ENCODE measurements at places on chromosomes 1 and 21.

DNA sequence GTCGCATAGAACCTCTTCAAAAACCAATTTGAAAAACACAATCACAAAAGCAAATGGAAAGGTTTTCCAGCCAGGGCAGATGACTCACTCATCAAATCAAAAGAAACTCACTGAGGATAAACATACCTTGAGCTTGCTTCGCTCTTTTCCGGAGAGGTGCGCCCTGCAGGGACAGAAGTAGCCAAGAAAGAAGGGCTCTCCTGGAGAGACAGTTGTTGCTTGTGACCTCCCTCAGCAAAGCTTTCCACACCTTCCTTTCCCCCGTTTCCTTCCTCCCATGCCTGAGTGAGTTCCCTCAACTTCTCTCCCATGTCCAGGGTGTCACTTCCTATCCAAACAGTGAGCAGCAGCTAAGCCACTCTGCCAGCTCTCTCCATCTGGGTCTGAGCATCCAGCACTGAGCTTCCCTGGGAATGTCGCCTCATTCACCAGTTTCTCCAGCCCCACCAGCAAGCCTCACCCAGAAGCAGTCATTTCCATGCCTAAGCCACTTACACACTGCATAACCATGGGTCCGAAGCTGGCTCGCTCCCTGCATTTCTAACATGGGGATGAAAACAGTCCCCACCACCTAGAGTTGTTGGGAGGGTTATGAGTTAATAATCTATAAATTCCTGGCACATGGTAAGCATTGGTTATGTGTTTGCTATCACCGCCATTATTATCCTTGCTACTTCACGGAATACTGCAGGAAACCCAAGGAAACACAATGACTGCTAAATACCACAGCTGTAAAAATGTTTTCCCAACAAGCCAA lies 75.0 kb downstream of the PTPN14 start:
- DNase-seq: no peak

DNA sequence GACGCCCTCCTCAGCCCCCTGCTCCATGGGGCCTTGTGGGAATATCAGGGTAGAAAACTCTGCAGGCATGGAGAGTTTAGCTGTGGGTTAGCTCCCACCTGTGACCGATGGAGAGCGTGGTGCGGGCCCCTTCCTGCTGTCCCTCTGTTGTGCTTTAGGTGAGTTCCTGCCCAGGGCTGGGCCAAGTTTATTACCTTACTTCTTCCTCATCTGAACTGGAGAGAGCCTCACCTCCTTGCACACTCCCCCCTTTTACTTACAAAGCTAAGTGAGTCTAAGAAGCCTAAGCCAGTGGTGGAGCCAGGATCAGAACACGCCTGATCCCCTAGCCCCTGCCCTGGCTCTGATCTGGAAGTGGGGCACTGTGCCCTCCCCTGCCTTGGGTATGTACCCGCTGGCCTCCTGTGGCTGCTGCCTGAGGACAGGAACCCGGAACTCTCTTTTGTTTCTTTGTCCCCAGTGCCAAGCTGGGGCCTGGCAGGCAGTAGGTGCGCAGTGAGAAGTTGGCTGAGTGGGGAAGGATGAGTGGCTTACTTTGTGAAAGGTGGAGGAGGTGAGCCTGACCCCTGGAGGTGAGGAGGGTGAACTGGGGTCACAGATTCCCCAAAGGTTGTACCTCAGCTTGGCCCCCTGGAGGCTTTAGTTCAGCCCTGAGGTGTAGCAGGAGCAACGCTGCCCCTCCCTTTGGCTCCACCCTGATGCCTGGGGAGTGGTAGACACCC lies 32.9 kb downstream of the ARHGEF10L start:
- DNase-seq: no peak

GRCh38 chr1:42935313-42935895 lies 23.3 kb downstream of the SLC2A1 start:
- DNase-seq: no peak

GRCh38 chr1:194568610-194569009 lies 1382.2 kb upstream of the B3GALT2 start:
- no peak for DNase-seq

- DNase-seq: no peak
Observed at GRCh38 chr1:54200519-54200997, 591 bp downstream of the MRPL37 start.

DNA sequence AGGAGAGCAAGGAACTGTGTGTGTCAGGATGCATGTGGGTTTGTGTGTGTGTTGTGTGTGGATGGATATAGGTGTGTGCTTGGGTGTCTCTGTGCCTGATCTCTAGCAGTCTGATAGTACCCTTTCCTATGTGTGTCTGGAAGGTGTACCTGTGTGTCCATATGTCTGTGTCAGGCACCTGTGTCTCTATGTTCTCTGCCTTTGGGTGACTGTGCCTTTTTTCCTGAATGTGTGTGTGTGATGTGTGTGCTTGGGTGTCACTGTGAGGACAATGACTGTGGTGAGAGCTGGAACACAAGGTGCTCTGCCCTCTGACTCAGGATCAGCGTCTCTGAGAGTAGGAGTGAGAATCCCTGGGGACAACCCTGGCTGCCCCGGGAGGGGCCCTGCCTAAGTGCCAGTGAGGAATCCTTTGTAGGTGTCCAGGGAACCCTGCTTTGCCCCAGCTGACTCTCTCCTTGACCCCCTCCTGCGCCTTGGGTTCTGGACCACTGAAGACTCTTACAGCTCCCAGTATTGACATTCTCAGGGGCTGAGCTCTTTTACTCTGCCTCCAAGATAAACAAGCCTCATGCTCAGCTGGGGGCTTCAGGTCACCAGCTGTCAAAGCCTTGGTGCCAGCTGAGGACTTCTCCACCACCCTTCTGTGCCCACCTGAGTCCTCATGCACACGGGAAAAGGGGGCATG lies 735 bp upstream of the EFNA3 start:
- no peak for DNase-seq

- DNase-seq: no peak
Observed at GRCh38 chr1:200923601-200924000, 28.9 kb downstream of the INAVA start.

DNA sequence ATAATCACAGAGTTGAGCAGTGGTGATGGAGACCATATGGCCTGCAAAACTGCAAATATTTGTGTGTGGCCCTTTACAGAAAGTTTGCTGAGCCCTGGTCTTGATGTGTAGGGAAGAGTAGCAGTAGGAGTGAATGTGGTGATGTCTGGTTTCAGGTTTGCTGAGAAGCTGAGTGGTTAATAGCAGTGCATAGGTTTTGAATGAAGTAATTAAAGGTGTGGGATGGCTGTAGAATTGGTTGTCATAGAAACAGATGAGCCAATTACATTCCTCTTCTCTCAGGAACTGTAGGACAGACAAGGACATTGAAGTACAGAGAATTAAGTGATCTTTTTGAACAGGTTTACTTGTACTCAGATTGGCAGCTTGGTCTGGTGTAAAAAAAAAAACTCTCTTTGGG lies 37.4 kb downstream of the PRDM2 start:
- peak; percentile 24 for DNase-seq

DNA sequence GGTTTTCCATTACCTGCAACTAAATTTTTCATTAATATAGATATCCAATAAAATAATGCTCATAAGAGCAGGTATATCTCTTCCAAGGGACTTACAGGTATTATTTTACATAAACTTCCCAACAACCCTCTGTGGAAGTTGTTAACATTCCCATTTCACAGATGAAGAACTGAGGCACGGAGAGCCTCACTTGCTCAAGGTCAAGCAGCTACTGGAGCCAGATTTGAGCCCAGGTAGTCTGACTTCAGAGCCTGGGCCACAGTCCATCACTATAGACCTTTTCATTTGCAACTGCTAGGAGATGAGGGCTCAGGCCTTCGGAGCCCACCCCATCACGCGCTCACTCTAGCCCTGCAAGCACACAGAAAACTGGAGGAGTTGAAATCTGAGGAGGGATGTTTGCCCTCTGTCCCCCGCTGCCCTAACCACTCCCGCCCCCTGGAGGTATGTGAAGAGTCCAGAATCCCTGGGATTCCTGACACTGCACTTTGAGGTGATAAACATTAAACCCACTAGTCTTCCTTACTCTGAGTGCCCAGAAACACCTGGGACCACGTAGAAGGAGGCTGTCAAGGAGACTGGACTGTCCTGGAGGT lies 11.7 kb upstream of the ALPL start:
- DNase-seq: no peak

- DNase-seq: no peak
Observed at GRCh38 chr1:13517193-13517812, 3.5 kb upstream of the LRRC38 start.

DNA sequence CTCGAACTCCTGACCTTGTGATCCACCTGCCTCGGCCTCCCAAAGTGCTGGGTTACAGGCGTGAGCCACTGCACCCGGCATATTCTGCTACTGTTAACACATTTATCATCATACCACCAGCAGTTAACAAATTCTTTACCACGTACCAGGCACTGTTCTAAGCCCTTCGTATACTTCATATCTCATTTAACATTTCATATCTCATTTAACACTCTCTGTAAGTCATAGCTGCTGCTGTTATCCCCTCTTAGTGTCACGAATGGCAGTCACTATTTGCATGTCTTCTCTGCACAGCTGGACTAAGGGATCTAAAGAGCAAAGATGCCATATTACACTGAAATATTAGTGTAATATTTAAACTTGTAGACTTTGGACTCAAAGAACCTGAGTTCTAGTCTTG lies 462.5 kb upstream of the DAB1 start:
- DNase-seq: no peak

GRCh38 chr1:33433509-33434362 lies 2.8 kb upstream of the PHC2 start:
- no peak for DNase-seq

DNA sequence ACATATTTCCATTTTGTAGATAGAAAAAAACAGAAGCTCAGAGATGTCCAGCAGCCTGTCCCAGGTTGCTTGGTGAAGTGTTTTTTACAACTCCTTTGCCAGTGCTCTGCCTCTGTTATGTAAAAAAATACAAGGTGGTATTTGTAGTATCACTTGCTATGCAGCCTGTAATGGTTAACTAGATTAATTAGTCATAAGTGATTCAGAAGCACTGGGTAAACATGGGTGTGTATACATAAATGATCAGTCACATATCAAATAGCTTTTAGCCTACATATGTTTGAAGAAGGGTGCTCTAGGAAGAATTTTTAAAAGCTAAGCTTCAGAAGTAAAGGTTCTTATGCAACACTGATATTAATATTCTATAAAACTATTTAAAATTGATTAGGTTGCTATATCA lies 70.0 kb upstream of the MAGI3 start:
- peak; percentile 33 for DNase-seq

DNA sequence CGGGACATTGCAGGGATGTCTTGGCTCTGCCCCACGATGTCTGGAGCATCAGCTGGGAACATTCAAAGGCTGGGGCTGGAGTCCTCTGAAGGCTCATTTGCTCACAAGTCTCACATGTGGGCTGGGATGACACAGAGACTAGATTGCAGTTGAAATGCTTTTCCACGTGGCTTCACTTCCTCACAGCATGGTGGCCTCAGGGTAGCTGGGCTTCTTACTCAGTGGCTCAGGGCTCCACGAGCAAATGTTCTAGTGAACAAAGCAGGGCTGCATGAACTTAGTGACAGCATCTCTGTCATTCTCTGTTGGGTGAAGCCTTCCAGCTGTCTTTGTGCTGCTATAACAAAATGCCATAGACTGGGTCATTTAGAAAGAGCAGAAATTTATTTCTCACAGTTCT lies 247.0 kb upstream of the POU3F1 start:
- DNase-seq: no peak

GRCh38 chr1:31705080-31705866 lies 1.5 kb upstream of the COL16A1 start:
- peak; percentile 16 for DNase-seq

DNA sequence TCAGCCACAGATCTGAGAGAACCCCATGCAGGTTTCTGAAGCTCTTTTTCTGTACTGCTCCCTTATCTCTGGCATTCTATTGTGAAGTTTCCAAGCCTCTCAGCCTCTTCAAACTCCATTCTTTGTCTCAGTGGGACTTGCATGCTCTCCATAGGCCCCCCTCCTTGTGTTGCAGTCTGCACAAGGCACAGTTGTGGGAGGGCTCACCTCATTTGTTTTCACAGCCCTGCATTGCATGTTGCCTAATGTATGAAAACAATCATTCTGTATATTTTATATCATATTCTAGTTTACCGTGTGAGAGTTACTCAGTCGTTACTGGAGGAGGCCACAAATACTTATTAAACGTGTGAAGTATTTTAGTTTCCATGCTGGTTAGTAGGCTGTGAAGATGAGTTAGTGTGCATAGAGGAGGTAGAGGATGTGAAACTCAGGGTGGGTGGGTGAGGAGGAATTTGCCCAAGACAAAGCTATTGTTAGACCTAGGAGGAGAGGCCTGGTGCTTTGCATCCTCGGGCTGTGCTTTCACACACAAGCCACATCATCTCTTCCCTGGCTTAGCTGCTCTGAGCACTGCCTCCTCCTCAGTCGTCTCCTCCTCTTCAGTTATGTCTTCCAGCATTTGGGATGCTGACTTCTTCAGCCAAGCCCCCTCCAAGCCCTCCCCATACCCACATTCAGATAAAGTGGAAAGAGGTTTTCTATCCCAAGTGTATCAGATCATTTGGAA lies 7.8 kb upstream of the CHI3L2 start:
- no peak for DNase-seq

DNA sequence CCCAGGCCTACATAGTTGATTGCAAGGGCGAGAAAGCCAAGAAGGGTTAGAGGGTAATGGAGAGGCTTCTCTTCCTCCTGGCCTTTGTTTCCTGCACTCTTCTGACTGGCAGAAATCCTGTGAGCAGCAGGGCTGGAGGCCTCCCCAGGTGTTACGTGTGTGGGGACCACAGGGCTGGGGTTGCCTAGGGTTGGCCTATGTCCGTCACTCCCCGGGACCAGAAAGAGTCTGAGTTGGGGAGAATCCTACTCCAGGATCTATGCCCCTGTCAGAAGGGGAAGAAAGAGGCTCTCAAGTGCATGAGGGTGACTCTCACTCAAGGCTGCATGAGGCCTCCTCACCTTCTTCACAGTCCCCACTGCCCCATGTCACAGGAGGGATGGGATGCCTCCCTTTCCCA lies 38.5 kb downstream of the IGFN1 start:
- no peak for DNase-seq

DNA sequence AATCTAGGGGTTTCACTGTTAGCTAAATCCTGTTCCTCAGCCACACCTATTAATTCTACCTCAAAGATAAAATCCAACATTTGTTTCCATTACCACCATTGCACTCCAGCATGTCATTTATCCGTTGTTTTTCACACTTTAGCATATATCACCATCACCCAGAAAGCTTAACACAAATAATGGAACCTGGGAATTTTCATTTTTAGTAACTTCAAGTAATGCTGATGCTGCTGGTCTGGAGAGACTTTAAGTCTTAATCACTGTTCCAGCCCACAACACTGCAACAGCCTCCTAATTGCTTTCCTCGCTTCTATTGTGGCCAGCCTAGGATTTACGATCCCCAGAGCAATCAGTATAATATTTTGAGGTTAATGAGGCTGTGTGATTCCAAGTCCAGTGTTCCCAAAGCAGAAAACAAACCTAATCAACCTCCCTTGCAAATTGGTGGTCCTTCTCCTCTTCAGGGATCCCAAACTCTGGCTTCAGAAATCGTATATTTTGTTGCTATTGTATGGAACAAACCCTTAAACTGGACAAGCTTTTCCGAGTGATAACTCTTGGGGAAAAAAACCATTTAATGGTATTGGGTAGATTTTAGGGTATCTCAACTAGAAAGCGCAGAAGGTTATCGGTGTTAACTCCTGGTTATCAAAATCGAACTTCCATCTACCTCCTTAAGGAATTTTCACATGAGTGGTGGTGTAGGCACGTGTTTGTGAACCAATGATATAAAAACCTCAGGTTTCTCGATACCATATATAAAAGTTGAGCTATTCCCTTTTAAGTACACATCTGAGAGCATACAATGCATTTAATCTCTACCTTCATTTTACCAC lies 50.0 kb upstream of the BOLA1 start:
- DNase-seq: no peak

GRCh38 chr1:236176337-236177336 lies 34.3 kb downstream of the GPR137B start:
- DNase-seq: no peak
